Right kidney (tissue), 9 donors: ENCODE measurements at places on chromosomes 2 and 18.
A peak's percentile ranks its signal among the peaks of the same experiment; 100 is the strongest.

GRCh38 chr18:37243741-37244140, 321.9 kb downstream of the CELF4 start:
- peak; percentile 57 for DNase-seq

GRCh38 chr18:711310-711656, 1.1 kb downstream of the ENOSF1 start:
- DNase-seq, result peak; percentile 59

- DNase-seq, result no peak
Observed at GRCh38 chr18:58348517-58348916, 280.4 kb downstream of the ALPK2 start.

- DNase-seq, result no peak
Observed at GRCh38 chr2:38416296-38417036, 39.4 kb upstream of the ATL2 start.
